NCI-H1417 treated with DMSO at 0.1 percent for 48 hours (cell line): ENCODE measurements at places on chromosomes 5 and 9.

- DNase-seq = no peak
Observed at GRCh38 chr9:68454579-68455334, 85.9 kb downstream of the TMEM252 start.

- no peak for DNase-seq
Observed at GRCh38 chr9:72263572-72263971, 101.4 kb downstream of the ZFAND5 start.

GRCh38 chr9:105148328-105149006, 96.0 kb upstream of the SLC44A1 start:
- DNase-seq = no peak

DNA sequence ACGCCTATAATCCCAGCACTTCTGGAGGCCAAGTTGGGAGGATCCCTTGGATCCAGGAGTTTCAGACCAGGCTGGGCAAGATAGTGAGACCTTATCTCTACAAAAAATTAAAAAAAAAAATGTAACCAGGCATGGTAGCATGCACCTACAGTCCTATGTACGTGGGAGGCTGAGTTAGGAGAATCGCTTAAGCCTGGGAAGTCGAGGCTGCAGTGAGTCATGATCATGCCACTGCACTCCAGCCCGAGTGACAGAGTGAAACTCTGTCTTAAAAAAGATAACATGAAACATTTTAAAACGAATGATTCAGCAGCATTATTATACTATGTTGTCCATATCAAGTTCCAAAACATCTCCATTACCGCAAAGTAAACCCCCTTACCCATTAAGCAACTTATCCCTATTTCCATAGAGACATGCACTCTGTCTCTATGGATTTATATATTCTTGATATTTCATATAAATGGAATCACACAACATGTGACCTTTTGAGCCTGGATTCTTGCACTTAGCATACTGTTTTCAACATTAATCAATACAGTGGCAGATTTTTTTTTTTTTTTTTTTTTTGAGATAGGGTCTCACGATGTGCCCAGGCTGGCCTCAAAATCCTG, 56.9 kb upstream of the MTMR12 start:
- no peak for DNase-seq

DNA sequence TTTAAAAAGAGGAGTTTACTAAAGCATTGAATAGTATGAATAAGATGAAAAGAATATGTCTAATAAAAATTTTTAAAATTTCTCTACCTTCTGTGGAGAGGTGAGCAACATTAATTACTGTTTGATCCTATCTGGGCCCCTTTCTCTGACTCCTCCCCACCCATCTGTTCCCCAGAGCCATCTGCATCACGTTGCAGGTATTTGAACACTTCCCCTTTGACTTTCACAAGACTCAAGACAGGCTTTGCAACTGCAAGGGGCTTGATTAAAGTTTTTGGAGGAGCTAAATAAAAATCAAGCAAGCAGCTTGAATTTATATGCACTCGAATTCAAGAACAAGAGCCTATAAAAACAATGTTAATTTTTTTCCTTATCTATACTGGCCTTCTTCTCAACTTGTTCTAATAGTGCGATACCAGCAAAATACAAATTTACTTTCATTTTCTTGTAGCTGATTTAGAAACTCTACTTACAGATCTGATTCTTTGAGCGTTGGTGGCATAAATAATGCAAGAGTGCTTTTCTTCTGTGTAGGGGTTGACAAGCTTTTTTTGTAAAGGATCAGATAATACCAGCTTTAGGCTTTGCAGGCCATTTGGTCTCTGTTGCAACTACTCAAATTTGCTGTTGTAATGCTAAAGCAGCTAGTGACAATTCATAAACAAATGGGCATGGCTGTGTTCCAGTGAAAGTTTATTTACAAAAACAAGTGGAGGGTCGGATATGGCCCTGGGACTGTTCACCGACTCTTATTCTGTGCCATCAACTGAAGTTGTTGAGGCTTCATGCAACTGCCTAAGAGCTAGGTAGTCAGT, 21.2 kb downstream of the TXNDC8 start:
- DNase-seq = no peak

DNA sequence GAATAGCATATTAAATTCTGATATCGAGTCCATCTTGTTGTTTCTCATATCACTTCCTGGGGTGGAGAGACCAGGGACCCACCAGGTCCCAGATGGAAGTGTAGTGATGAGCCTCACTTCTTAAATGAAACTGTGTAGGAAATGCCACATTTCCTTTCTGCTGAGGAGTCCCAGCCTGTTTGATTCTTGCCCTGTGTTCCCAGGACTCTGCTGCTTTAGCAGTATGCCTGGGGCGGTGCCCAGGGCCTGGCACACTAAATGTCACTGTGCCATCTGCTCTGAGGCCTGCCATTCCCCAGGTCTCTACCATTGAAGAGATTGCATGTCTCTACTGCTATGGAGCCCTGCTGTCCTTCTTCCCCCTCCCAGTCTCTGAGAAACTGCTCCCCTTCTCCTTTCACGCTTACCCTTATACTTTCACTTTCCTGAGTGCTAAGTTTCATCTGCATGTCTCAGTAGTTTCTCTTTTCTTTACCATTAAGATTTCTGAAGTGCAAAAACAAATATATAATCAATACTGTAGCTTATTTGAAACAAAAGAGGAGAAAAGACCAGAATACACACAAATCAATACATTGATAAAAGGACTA, 260.4 kb downstream of the GABRB2 start:
- no peak for DNase-seq

DNA sequence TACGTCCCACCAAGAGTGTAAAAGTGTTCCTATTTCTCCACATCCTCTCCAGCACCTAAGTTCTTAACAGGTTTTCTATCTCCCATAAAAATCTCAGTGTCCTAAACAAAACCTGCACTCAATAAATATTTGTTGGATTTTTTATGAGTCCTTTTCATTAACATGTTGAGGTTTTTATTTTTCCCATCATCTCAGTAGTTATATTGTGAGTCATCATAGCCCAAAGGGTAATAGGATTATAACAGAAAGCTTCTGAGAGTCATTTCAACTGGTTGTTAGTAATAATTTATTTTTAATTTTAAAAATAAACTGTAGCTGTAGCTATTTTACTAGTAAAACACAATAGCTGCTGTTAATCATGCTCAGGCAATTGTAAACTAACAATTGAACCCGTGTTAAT, 331.6 kb upstream of the SLC30A5 start:
- DNase-seq = no peak

- no peak for DNase-seq
Observed at GRCh38 chr5:14008819-14009311, 64.4 kb upstream of the DNAH5 start.

DNA sequence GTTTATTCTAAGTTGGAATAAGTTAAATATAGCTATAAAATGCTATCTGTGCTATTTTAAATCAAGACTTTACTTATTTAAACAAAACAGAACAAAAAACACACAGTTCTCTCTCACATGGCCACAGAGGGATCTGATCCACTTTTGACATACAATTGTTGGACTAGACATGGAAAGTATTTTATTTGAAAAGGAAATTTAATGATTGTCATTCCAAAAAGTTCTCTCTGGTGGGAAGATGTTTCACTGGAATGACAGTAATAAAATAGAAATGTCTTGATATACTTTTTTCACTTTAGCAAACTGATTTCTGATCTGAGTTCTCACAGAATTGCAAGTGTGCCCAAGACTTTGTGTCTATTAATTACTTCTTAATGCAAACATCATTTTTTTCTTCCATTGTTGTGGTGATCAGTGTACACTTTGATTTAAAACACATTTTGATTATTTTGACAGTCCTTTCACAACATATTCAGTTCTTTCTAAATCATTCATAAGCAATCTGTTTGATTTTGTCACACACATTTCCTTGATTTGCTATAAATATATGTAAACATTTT, 30.1 kb upstream of the MINAR2 start:
- DNase-seq = no peak

- no peak for DNase-seq
Observed at GRCh38 chr9:76395381-76395780, 1.2 kb upstream of the RFK start.

GRCh38 chr5:9376363-9377117, 169.3 kb downstream of the SEMA5A start:
- no peak for DNase-seq

- no peak for DNase-seq
Observed at GRCh38 chr9:97561501-97561900, 60.0 kb downstream of the TMOD1 start.

DNA sequence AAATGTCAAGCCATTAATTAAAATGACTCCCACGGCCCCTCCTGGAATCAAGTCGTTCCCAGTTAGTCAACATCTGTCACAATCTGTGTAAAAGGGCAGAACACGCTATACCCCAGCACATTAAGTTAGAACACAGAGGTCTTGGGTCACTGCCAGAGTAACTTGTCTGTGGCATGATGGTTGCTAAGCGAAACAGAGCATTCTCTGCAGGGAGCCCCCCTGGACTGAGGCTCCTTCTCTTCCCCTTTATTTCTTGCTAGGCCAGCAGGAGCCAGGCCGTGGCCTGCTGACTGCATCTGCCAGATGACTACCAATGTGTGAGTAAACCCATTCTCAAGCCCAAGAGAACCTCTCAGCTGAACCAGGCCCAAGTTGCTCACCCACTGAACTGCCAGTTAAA, 51.9 kb upstream of the ZBED3 start:
- DNase-seq = no peak

GRCh38 chr5:19261879-19262278, 726.1 kb downstream of the CDH18 start:
- DNase-seq = no peak

DNA sequence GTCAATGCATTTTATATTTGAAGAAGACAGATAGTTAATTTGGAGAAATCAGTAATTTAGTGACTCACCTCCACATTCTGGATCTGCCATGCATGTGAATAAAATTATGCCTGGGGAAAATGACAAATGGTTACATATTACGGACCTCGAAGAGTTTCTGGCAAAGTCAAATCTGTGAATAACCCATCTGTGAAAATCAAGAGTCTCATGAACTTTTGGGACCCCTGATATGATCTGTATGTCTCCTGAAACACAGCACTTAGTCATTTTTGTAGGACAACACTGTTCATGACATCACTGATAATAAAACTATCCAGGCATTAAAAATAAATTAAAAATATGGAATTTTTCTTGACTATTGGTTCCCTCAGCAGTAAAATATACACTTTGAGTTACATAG, 584.5 kb downstream of the TLE4 start:
- DNase-seq = no peak

DNA sequence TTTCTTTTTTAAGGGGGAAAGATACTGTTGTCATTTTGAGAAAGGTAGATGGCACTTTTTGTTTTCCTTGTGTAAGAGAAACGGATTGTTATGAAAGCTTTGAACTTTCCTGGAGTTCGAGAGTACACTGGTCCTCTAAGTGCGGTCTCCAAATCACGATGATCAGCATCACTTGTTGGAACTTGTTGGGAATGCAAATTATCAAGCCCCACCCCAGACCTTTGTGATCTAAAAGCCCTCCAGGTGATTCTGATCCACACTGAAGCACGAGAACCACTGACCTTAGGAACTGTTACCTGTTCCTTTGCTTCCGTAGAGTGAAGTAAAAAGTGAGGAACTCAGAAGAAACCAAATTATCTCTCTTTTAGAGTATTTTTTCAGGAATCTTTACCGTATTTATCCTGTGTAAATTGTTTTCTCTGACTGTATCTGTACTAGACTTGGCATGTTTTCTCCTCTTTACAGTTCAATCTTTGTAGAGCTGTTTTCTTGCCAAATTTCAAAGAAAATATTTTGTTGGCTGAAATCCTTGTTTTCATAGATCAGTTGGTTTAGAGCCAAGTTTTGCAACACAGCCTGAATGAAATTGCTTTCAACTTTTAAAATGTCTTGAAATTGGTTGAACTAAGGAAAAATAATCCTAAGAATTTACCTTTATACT, 4.0 kb downstream of the MAT2B start:
- DNase-seq = no peak

GRCh38 chr9:99634186-99634585, 187.5 kb upstream of the NR4A3 start:
- DNase-seq = no peak

DNA sequence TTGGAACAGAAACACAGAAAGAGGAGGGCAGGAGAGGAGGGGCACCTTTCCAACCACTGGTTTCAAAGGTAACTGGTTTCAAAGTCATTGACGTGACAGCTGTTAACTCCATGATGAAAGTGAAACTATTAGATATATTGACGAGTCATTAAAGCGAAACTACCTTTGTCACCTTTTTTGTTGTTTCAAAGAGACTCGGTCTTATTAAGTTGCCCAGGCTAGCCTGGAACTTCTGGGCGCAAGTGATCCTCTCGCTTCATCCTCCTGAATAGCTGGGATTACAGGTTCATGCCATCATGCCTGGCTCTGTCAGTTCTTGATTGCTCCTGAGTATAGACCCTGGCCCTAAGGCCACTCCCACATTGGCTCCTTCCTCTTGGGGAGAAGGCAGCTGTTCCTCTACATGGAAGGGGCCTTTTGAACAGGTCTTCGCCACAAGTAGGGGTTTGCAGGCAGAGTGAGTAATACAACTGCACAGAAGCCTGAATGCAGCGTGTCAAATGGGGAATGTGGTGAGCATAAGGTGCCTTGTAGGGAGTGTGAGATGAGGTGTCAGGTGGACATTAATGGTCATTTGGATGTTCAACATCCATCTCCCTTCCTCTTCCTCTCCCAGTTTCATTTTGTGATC, 3.4 kb upstream of the F12 start:
- no peak for DNase-seq

- no peak for DNase-seq
Observed at GRCh38 chr9:115142517-115143270, 24.7 kb upstream of the TNC start.

GRCh38 chr5:92775711-92776615, 805.1 kb downstream of the NR2F1-AS1 start:
- DNase-seq = no peak

DNA sequence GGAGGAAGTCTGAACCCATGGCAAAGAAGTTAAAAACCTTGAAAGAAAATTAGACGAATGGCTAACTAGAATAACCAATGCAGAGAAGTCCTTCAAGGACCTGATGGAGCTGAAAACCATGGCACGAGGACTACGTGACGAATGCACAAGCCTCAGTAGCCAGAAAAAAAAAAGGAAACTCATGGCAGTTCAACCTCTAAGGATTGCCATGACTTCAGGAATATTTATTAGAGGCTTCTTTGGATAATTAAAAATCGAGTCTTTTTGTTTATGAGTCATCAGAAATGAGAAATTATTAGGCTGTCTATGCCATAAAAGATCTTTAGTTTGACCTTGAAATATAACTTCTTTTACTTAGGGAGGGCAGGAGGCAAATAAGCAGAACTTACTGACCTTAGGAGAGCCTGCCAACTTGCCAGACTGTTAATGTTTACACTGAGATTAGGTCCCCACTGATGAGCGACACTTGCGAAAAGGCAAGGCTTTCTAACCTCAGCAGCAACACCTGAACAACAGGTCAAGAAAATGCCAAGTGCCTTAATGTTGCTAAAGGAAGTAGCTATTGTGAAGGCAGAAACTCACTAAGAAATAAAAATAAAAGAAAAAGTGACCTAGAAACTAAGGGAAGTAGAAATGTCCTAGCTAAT, 55.2 kb upstream of the TUSC1 start:
- DNase-seq = no peak

DNA sequence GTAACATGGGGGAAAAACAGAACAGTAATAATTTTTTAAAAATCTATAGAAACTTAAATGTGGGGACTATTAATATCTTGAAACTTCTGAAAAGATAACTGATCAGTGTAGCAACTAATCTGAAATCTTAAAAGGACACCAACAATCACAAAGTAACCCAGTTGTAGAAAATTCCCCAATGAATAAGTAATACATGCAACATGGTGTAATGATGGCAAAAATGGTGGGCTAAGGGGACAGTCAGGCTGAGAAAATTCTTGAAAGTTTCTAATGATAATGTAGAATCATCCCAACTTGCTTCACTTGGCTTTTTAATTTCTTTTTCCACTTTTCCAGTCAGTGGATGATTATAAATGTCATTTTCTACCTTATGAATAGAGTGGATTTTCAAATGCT, 5.4 kb downstream of the NFIL3 start:
- no peak for DNase-seq
